ENCODE measurements at places on chromosomes 12 and 14.

- no peak for DNase-seq
These were observed 358.9 kb downstream of the PAWR start for GRCh38 chr12:79331870-79332269.

GRCh38 chr12:75712223-75712622, 200.8 kb upstream of the KRR1 start:
- no peak for DNase-seq

DNA sequence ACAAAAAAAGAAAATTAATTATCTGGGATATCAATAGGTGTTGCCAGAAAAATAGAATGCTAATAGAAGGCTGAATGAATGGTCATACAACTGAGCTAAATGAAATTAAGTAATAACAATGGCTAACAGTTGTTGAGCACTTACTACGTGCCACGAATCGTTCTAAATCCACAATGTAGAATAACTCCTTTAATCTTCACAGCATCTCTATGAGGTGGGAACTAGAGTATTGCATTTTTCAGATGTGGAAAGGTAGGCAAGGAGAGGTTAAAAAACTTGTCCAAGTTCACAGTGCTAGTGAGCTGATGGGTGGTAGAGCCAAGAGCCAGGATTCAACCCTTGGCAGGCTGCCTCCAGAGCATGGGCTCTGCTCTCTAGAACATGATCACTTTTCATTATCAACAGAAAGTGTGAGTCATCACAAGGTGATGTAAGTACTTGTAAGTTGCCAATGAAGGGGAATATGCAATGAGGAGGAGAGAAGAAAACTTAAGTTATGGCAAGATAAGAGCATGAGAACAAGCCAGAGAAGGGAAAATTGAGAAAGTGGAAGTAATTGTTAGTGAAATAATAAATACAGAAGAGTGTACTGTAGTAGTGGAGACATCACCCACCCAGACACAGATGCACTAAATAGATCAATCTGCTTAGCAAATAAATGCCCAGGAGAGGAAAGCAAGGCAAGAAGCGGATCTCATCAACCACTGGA, 122.1 kb downstream of the PRKD1 start:
- no peak for DNase-seq

DNA sequence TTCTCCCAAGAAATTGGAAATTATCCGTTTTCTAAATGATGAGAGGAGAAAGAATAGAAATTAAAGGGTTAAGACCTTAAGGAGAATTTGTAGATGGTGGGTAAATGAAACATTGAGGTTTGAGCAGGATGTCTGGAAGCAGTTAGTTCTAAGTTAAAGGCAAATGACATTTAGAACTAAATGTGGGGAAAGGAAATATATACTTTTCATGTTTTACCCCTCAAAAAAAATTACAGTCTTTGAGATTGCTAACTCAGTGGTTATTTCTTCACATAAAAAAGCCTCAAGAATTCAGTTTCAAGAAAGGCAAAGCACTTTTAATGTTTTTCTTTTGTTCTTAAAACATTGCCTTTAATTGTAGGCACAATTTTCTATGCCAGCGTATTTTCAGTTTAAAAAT, 114.0 kb downstream of the PLEKHA5 start:
- DNase-seq, result no peak

- no peak for DNase-seq
These were observed 345.9 kb downstream of the BCL11B start for GRCh38 chr14:98926146-98926545.
